ENCODE measurements at places on chromosomes 1 and 21.
A peak's percentile ranks its signal among the peaks of the same experiment; 100 is the strongest.

DNA sequence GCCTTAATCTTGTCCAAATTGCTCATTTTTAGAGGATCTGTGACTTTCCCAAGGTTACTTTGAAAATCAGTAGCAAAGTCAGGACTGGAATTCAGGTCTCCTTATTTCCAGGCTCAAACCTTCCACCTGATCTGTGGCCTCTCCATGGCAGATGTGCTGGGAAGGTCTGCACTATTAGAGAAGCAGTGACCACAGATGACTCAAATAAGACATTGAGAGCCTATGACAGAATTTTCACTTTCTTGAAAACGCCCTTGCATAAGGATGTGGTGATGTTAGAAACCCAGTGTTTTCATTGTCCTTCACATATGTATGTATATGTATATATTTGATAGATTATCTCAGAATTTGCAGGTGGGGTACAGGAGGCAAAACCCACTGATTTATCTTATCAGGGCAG is 45.3 kb downstream of the TTC39A start:
- no peak for DNase-seq

DNA sequence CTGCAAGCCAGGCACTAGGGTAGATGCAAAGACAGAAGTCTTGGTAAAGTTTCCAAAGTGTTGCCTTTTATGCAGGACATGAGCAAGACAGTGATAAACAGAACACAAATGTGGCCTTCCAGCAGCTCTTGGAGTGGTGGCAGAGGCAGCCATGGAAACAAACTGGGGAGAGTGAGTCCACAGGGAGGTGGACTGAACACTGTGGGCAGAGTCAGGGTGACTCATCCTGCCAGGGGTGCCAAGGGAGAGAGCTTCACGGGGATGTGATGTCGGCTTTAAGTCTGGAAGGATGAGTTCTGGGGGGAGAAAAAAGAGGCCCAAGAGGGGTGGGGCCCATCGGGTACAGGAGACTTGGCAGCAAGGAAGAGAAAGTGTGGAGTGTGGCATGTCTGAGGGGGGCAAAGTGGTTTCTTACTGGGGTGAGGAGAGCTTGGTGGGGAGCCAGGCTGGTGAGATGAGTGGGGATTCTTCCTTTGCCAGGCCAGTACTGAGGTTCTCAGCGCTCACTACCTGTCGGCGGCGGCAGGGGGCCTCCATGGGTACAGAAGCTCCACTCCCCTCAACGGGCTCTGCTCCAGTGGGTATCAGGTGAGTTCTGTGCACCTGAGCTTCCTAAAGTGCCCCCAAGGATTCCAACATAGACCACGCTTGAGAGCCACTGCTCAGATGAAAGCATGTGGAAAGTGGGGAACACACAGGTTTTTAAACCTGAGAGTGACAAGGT is 41.8 kb downstream of the KIAA0040 start:
- no peak for DNase-seq

GRCh38 chr1:91701472-91701869 is 184.5 kb downstream of the TGFBR3 start:
- no peak for DNase-seq

DNA sequence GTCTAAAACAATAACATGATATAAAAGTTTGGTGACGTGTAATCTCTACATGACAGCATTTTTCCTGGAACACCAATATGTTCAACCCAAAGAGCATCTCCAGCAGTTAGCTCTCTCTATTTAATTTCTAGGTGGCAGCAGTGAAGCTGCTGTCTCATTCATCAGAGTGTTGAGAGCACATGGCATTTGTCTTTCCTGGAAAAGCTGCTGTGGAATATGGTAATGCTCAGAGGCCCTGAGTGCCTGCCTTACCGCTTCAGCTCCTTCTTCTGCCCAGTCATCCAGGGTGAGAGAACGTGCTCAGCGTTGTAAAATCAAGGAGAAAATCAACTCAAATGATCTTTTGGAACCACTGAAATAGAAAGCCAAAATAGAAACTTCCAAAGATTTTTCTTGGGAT is 640.7 kb downstream of the ADGRL2 start:
- no peak for DNase-seq

- DNase-seq: no peak
These were observed 37.8 kb downstream of the ACTN2 start for GRCh38 chr1:236724049-236724448.

DNA sequence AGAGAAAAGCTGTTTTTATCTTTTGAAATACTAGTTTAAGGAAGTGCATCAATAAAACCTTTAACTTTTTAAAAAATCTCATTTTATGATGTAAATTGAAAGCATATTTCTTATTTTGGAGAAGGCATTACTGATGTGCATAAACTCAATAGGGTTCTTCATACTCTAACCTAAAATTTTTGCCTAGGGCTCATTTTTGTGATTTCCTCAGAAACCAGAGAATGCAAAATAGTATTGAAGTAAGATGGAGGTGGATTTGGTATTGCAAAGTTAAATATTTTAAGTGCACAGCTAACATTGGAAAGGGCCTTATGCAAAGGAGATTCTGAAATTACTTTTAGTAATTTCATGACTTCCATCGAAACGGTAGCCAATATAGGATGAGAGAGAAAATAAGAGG is 101.9 kb downstream of the PTGER3 start:
- DNase-seq: no peak

DNA sequence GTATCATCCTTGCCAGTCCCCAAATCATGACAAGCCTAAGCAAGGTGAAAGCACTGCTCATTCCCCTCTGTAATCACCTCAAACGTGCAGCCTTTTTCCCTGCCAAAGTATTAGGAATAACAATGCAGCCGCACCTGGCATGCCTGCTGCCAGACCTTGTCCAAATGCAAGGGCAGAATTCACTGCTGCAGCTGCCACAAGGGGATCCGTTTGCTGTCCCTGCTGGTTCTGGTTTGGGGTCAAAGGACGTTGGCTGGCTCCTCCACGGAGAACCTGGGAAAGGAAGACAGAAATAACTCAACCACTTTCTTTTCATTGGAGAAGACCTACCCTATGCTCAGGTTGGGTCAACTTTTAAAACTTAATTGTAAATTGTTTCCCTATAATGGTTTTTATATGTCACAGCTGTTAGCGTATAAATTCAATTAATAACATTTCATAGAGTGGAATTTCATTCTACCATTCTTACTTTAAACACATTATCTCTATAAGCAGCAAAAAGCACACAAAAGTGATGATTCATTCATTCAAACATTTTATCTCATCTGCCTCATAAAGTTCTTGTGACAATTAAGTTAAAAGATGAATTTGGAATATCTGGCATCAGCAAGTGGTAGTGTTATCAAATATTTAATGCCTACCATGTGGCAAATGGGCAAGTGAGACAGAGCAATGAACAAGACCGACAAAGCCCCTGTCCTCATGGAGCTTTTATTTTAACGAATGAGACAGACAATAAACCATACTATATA is 59.8 kb upstream of the SDC3 start:
- no peak for DNase-seq

DNA sequence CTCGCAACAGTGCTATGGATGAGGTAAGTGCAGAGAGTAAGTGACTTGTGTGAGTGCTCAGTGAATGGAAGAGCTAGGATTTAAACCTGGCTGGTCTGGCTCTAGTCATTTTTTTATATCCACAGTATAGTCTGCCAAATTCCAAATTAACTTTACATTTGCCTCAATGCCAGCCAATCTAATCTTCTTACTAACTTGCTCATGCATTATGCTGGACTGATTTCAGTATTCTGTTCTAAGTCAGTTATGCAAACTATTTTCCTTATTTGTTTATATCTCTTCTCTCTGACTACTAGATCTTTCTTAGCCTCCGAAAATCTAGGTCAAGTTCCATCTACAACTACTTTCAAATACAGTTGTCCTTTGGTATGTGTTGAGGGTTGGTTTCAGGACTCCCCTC is 133.3 kb downstream of the XPR1 start:
- no peak for DNase-seq

DNA sequence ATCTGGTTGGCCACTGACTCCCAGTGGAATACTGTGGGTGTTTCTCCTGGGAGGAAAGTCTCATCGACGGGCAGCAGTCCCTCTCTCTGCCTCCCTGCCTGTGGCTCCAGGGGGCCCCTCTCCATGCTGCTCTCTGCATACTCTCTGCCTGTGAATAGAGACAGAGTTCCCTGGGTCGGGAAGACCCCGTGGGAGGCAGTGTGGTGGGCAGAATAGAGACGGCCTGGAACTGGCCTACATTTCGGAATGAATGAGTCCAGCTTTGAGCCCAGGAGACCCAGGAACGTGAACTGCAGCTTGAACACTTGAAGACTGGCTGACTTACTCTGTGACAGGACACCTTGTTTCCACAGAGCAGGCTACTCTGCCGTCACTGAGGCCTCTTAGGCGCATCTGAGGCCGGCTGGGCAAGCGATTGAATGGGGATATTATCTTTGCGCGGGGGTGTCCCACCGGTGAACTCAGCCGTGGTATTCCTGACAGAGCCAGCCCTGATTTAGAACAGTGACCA is 64.0 kb downstream of the KIF21B start:
- DNase-seq: no peak

GRCh38 chr21:45026066-45026745 is 48.2 kb upstream of the ADARB1 start:
- DNase-seq: no peak

DNA sequence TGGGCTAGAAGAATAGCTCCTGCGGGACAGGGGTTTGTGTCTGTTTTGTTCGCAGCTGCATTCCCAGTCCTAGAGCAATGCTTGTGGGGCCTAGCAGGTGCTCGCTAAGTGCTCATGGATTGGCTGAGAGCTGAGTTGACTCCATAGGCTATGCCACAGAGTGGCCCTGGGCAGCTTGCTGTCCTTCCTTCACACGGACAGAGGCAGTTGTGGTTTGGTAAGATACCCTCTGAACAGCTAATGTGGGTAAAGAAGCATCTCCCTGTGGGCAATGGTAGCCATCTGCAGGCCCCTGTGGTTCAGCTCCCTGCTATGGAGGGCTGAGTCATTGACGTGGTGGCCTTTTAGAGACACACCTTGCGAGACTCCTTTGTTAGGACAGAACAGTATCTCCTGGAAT is 23.5 kb upstream of the LBR start:
- DNase-seq: no peak

GRCh38 chr1:91806181-91806768 is 79.7 kb downstream of the TGFBR3 start:
- no peak for DNase-seq

DNA sequence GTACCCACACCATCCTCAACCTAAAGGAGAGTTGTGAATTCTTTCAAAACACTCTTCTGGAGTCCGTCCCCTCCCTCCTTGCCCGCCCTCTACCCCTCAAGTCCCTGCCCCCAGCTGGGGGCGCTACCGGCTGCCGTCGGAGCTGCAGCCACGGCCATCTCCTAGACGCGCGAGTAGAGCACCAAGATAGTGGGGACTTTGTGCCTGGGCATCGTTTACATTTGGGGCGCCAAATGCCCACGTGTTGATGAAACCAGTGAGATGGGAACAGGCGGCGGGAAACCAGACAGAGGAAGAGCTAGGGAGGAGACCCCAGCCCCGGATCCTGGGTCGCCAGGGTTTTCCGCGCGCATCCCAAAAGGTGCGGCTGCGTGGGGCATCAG is 638 bp upstream of the OLIG2 start:
- no peak for DNase-seq

DNA sequence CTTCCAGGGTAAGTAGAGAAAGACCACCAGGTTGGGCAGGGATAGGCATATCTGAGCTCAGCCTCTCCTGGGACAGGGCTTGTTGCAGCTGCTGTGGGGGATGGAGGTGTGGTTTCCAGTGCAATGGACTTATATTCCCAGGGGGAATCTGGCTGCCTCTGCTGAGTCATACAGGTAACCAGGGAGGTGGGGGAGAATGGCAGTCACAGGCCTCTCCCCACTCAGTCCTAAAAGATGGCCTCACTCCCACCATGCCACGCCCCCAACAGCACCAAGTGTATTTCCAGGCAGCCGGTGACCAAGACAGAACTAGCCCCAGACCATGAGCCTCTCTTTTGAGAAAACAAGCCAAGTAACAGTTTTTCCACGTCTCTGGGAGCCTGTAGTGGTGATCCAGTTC is 1240.7 kb downstream of the BRINP3 start:
- peak; percentile 43 for DNase-seq

- DNase-seq: no peak
These were observed 31.9 kb downstream of the PRDM15 start for GRCh38 chr21:41847066-41847804.

DNA sequence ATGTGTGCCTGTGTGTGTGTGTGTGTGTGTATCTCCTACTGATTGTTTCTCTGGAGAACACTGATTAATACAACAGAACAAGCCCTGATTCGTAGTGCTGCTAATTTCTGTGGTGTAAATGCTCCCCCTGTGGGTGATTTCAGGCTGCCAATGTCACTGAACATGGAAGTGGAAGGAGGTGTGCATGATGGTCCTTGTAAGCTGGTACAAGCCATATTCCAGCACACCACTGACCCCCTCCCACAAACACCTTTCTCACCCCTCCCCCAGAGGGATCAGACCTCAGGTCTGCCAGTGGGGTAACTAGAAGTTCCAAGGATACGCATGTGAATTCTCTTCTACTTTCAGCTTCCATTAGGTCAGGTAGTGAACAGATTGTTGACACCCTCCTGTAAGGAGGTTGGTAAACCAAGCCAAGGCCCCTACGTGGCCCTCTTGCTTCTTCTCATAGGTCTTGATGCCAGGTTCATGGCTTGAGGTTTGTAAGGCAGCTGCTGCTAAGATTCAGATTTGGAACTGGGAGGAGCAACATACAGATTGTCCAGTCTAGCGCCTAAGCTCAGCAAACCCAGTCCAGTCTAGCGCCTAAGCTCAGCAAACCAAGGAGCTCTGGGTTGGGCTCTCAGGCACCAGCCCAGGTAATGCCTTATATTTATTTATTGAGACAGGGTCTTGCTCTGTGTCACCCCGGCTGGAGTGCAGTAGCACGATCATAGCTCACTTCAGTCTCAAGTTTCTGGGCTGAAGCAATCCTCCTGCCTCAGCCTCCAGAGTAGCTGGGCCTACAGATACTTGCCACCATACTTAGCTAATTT is 38.7 kb downstream of the DHCR24 start:
- DNase-seq: no peak

DNA sequence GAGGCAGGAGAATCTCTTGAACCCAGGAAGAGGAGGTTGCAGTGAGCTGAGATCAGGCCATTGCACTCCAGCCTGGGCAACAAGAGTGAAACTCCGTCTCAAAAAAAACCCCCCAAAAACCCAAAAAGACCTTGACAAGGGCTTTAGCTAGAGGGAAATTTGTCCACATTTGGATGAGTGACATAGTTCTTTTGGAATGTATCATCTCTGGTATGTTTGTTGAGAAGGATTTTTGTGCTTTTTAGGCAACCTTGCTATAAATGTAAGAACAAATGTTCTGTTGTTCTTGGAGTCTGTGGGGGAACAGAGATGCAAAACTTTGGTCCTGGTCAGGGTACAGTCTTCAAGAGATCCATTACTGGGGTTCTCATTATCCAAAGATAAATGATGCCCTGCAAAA is 28.9 kb downstream of the INAVA start:
- no peak for DNase-seq
